ENCODE measurements at places on chromosomes 3 and 15.

DNA sequence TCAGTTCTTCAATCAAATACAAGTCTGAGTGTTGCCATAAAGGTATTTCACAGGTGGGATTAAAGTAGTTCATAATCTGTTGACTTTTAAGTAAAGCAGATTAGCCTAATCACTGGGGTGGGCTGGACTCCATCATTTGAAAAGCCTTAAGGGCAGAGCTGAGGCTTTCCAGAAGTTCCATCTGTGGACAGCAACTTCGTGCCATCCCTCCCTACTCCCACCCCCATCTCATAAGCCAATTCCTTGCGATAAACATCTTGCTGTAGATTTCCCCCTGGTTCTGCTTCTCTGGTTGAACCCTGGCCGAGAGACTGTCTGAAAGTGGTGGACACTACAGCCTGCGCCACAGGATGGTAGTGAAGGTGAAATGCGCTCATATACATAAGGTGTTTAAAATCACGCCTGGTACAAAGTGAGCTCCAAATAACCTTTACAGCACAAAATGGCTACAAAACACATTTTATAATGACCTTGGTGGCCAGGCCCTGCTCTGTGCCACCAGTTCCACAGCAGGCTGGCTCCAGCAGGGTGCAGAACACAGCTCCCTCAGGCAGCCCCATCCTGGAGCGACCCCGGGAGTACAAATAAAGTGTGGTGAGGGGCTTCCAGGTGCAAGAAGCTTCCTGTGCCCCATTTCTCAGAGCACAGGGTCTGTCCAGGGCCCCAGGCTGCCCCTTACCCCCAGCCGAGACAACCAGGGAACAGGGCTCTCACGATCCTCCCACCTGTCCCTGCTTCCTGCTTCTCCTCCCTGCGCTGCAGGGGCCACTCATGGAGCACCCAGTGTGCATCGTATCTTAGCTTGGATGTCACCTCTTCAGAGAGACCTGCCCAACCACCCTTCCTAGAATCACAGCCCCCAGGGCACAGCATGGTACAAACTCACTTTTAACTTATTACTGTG lies 25.8 kb upstream of the GATA2 start:
- DNase-seq: no peak

GRCh38 chr3:106740116-106740515 lies 637.1 kb upstream of the CCDC54 start:
- DNase-seq: no peak

GRCh38 chr15:36707884-36708435 lies 128.5 kb downstream of the CDIN1 start:
- no peak for DNase-seq

GRCh38 chr3:99911433-99911832 lies 93.8 kb downstream of the CMSS1 start:
- DNase-seq: peak; percentile 75

DNA sequence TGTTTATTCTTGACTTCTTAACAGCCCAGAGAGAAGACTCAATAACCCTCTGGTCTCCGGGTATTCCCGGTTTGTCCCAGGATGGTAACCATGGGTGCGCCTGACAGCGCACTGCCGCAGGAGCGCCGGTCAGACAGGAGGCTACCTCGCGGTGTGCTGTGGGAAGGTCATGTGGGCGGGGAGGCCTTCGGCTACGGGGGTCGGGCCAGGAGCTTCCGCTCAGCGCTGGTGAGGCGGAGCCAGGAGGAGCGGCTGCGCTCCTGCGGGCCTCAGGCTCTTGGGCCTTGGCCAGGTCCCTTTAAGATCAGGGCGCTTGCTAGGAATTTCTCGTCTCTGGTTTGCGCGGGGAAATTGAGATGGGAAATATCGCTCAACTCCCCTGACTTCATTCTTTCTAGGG lies 182.3 kb upstream of the NDN start:
- DNase-seq: peak; percentile 94

DNA sequence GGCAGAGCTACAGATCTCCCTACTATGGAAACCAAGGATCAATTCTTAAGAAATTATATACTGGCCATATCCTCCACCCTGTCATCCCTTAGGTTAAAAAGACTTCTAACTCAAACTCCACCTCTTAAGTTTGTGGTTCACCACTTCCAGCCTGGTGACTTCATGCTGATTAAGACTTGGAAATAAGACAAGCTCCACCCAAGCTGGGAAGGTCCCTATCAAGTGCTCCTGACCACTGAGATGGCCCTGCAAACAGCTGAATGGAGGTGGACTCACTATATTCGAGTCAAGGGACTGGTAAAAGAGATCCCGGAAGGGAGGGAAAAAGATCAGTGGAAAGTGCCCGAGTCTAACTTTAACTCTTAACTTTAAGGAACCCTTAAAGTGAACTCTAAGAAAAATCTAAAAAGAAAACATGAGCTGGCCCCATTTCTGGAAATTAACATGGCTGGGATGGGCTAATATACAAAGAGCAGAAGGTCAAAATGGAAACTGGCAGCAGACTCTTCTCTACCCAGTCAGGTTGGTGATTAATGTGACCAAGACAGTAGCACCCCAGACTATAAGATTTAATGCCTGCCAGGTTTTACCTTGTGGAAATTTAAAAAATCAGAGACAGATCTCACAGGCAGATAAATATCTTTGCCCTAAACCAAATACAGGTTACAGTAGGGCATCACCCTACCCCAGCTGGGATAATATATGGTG lies 43.9 kb downstream of the PPCDC start:
- peak; percentile 88 for DNase-seq

- DNase-seq: no peak
Observed at GRCh38 chr15:40114218-40114617, 5.5 kb upstream of the BMF start.

GRCh38 chr3:34955680-34956079 lies 683.6 kb upstream of the ARPP21 start:
- DNase-seq: no peak

DNA sequence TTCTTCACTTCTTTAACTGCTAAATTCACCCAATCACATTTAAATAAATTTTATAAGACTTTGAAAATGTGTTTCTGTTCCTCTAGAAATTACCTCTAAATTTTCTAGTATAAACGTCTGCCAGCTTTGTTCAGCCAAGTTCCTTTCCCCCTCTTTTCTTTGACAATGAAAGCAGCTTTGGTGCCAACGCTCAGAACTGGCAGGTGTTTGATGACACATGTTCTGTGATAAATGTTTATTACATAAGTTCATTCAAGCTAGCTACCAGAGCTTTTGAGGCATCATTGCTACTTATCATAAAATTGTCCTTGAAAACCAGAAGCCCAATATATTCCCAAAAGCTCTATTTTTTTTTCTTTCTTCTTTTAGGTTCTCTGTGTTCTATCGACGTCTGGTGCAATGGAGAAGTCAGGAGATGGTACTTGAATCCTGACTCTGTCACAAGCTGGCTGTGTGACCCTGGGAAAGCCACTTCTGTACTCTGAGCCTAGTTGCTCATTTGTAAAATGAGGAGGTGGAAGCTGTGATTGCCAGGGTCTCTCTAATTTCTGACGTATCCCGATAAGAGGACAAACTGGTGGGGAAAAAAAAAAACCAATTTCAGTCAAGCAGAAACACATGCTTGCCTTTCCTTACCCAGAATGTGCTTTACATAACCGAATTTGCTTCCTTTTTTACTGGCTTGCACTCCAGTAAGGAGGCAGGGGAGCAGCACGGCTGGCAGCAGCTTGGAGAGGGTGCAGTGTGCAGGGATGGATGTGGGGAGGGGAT lies 187.1 kb upstream of the LPP start:
- no peak for DNase-seq

DNA sequence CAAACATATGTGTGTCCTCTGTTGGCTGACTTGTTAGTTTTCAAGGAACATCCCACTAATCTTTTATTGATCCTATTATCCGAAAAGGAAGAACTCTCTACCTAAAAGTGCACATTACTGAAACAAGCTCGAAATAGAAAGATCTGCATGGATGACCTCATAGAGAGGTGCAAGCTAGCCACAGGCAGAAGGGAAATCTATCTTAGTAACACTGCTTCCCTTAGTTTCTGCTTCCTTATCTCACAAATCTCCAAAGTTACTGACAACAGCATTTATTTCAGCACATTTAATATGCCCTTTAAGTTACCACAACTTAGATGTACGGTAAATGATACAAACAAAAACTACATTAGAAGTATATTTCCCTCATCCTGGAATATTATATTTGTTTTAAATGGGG lies 285.1 kb upstream of the CCDC54 start:
- DNase-seq: no peak

GRCh38 chr3:42070524-42070923 lies 20.6 kb upstream of the TRAK1 start:
- no peak for DNase-seq

DNA sequence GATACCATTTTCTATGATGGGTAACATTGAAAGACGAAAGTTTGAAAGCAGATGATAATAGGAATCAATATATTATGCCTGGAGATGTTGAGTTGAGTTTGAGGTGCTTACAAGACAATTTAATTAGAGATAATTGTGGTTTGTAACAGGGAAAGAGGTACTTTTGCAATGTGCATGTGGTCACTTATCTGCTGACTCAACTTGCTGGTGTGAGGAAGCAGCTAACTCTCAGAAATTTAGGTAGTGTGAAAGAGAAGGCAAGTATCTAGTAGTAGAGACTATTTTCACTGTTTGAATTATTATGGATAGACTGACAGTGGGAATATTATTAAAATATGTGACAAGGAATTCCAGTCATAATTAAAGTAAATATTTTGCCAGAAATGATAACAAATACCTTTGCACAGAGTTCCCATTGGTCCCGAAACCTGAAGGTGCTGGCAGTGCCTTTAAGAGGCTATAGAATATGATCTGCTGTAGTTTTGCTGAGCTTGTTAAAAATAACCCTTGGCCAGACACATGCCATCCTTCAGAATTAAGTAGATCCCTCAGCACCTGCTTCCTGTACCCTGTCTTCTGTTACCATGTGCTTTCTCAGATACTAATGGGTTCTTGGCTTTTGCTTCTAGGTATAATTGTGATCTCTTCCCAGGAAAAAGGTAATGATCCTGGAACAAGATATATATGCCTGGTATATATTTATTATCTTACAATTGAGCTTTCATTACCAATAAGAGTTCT lies 315.9 kb downstream of the BCHE start:
- no peak for DNase-seq

DNA sequence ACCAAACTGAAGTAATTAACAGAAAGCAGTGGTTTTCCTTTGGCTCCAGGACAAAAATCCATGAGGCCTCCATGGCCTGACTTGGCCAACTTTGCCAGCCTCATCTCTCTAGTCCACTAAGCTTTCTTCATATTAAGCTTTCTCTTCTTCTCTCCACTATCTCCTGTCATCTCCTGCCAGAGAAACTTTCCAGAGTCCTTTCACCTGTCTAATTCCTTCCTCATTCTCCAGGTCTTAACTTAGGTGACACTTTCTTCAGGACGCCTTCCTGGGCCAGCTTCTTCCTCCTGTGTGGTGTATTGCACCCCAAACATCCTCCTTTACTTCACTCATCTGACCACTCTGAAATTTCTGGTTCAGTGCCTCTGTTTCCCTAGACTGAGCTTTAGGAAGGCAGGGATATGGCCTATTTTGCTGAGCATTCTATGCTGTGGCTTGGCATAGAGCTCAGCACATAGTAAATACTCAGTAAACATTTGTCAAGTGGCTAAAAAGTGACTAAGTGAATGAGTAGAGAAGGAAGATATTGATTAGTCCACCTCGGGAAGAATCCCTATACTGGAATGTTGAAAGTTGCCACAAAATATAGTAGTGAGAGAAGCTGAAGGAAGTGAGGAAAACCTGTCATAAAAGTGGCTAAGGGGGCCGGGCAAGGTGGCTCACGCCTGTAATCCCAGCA lies 34.6 kb upstream of the IGF2BP2 start:
- no peak for DNase-seq

DNA sequence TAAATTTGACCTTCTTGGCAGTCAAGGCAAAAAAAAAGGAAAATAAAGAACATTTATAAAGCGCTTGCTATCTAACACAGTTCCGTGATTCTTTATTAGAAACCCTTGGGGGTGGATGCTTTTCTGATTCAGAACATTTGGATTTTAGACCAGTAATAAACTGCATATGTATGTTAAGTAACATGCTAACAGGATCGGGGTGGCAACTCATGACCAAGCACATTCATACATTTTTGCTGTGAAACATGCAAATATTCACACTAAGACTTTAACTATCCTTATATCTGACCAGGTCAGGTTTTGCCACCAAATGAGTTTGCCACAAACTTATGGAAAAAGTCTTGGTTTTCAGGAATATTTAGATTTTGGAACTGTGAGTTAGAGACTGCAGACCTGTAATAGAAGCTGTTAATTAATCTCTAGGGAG lies 30.4 kb upstream of the KLF13 start:
- no peak for DNase-seq

GRCh38 chr3:86438544-86438943 lies 552.4 kb downstream of the VGLL3 start:
- no peak for DNase-seq

DNA sequence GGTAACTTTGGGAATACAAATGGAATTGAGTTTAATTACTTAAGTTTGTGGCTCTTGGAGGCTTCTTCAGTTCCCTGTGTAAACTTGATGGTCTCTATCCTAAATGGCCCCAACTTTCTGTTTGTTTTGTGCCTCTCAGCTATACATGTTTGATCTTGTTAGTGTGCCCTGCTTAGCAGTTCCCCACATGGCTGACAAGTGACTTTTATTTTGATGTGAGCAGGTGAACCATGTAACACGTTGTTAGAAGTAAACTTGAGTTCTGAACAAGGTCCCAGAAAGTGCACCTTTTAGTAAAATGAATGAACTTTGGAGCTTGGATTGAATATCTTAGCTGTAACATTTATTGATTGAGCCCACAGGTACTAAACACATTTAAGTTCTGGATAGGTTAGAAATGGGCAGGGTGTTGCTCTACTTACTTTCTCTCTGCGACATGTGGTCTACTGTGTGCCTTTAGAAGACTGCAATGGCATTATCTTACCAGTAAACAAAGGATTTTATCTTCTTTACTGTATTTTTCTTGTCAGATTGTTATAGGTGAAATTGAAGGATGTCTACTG lies 4.5 kb downstream of the LSM3 start:
- DNase-seq: no peak

DNA sequence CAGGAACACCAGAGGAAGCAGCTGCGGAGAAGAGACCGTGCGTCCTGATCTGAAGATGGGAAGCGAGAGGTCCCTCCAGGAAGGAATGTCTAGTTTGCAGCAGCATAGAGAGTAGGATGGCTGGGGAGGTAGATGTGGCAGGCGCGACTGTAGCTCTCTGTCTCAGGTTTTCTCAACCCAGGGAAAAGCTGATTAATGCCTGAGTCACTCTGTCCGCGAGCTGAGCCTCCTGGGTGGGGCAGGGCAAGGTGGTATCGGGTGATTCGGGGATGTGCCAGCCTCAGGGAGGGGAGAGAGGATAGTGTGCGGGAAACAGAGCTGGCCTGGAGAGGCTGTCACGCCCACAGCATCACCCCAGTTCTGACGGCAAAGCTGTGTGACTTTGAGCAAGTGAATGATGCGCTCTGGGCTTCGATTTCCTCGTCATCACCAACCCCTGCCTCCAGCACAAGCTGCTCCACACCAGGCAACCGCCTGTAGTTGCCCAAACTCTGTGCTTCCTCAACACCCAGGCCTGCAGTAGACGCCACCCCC lies 28.4 kb downstream of the CPN2 start:
- DNase-seq: peak; percentile 92

DNA sequence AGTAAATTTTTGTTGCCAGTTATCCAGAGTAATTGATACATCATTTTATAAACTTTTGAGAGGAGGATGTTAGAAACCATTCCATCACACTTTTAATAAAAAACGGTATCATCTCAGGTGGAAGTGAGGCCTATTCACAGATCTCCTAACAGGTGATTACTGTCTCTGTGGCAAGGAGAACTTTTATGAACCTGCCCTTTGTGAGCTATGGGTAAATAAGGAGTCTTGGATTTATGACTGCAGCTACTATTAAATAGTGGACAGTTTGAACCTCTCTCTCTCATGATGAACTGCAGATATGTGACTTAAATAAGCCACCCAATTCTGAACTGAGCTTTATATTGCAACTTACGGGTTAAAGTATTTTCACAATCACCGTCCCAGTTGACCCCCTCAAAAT lies 45.7 kb downstream of the ZFAND6 start:
- no peak for DNase-seq
